Progenitor cell of endocrine pancreas (in vitro differentiated cells): ENCODE measurements at places on chromosomes 2 and 18. TPM values are rescaled to one million over a fixed set of nuclear protein-coding genes. Genes with fewer than 3 reads are reported as not detected.

GKN1 gene
- total RNA-seq = not detected in 2 replicates

GPR55 gene
- not detected in 2 replicates for total RNA-seq

RPRM gene
- 2.4 and 3.1 TPM in 2 replicates for total RNA-seq

ASXL2 gene
- total RNA-seq = 24.3 and 24.8 TPM in 2 replicates

CFC1B gene
- not detected in 2 replicates for total RNA-seq

SERPINB4 gene
- total RNA-seq = not detected in 2 replicates

MYO7B gene
- total RNA-seq = 0.64 TPM in 1 of 2 replicates, not detected in the other

SH2D6 gene
- 0.29 and 0.71 TPM in 2 replicates for total RNA-seq

ALLC gene
- total RNA-seq = 0.16 TPM in 1 of 2 replicates, not detected in the other

DSG4 gene
- not detected in 2 replicates for total RNA-seq

TEKT4 gene
- total RNA-seq = 0.29 and 0.34 TPM in 2 replicates

DNA sequence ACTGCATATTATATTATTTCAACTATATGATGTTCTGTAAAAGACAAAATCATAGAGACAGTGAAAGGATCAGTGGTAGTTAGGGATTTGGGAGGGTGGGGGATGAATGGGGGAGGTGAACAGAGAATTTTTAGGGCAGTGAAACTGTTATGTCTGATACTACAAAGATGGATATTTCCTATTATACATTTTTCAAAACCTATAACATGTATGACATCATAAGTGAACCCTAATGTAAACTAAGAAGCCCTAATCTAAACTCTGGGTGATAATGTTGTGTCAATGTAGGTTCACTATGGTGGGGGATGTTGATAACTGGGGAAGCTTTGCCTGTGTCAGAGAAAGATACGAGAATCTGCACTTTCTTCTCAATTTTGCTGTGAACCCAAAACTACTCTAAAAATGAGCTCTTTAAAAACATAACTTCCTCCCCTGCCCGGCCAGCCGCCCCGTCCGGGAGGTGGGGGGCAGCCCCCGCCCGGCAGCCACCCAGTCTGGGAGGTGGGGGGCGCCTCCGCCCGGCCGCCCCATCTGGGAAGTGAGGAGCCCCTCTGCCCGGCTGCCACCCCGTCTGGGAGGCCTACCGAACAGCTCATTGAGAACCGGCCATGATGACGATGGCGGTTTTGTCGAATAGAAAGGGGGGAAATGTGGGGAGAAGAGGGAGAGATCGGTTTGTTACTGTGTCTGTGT lies 234.4 kb downstream of the RPIA start:
- DNase-seq = no peak

GRCh38 chr2:160387558-160388262 lies 105.9 kb downstream of the RBMS1 start:
- no peak for DNase-seq

DNA sequence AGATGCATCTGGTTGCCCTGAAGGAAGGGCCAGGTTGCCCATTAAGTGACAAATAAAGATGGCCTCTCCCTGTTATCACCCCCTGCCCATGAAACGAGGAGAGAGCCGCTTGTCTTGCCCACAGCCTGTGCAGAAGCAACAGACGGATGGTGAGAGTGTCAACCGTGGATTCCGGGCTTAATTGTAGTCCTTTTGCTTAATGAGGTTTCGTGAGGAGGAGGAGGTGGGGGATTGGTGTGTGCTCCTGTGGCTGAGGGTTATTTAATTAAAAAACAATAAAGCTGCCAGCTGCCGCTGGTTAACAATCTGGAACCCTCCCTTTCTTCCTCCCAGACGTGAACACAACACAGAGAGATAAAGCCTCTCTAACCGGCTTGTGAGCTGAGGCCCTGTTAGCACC lies 188.0 kb upstream of the PARD3B start:
- DNase-seq = no peak

DNA sequence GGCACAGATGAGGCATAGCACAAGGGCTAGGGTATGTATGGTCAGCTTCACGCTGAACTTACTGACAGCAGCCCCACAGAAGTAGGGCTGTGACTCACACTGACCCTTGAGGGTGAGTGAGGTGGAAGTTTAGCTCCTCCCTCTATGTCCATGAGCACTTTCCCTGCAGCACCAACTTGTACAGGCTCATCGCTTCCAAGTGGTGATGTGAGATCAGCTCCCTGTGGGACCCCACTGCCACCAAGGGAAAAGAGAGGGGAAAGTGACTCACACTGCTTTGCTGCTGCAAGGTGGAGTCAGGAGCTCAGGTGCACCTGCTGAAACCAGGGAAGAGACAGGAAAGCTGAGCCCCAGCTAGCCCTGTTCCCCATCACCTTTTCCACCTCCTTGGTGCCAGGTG lies 91.5 kb downstream of the TEX51 start:
- DNase-seq = no peak

DNA sequence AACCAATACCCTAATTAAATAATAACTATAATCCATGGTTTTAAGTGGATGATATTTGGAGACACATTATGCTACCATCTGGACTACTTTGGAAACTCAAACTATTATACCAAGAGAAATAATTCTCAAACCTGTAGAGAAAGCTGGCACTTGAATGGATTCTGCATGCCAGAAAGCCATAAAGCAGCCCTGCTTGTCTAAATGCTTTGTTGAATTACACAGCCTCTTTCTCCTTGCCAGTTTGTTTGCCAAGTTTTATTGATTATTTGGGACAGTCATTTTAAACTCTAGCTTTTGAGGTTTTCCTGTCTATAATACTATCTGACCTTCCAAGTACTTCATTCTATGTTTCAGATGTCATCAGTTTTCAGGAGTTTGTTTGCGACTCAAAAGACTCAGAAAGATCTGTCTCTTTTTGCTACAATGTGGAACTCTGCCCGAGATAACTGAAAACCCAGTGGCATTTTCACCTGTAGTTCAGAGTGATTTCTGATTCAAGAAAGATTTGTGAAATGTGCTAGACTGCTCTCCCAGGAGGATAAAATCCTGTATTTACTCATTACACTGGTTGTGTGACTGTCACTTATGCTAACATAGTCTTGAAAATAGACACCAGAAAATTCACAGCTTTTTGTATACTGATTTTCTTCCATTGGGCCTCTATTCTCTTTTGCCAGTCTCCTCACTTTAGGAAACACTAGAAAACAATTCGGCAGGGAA lies 29.2 kb upstream of the MBOAT2 start:
- DNase-seq = no peak

GRCh38 chr2:147382322-147382948 lies 462.4 kb upstream of the ACVR2A start:
- no peak for DNase-seq

GRCh38 chr2:49154140-49154539 lies at the start of gene FSHR:
Gene FSHR (minus strand): TSS chr2:49154515. CDS start chr2:49154417, 98 bp downstream.
- DNase-seq = no peak

DNA sequence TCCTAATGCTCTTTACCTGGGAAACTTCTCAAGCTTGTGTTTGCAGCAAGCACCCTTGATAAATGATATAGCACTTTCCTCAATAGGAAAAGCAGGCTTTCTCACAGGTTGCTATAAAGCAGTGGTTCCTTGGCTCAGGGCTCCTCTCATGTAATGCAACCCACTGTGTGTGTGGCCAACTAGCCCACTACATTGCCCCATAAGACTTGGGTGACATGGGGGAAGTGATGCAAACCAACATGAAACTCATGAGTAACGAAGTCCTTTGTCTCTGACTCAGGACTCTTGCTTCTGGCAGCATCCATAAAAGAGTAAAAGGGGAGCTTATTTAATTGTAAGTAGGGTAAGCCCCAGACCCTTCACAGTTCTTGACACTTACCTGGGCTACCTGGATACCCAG lies 106.9 kb downstream of the COL4A4 start:
- no peak for DNase-seq

- DNase-seq = no peak
Measured at GRCh38 chr2:20071397-20072383, 20.3 kb upstream of the LAPTM4A start.

- DNase-seq = no peak
Measured at GRCh38 chr18:70181015-70181414, 24.5 kb downstream of the RTTN start.

- DNase-seq = no peak
Measured at GRCh38 chr18:12359515-12359927, 17.5 kb downstream of the AFG3L2 start.
